ENCODE measurements at places on chromosomes 7 and 10.

GRCh38 chr7:124155432-124156022, 122.7 kb upstream of the TMEM229A start:
- DNase-seq = peak; percentile 11

- no peak for DNase-seq
These were observed 473.7 kb downstream of the ATRNL1 start for GRCh38 chr10:115566867-115567266.

GRCh38 chr7:110541962-110542361, 549.0 kb upstream of the LRRN3 start:
- peak; percentile 89 for DNase-seq

- DNase-seq = peak; percentile 10
These were observed 52.2 kb downstream of the IGF2BP3 start for GRCh38 chr7:23418046-23418445.

DNA sequence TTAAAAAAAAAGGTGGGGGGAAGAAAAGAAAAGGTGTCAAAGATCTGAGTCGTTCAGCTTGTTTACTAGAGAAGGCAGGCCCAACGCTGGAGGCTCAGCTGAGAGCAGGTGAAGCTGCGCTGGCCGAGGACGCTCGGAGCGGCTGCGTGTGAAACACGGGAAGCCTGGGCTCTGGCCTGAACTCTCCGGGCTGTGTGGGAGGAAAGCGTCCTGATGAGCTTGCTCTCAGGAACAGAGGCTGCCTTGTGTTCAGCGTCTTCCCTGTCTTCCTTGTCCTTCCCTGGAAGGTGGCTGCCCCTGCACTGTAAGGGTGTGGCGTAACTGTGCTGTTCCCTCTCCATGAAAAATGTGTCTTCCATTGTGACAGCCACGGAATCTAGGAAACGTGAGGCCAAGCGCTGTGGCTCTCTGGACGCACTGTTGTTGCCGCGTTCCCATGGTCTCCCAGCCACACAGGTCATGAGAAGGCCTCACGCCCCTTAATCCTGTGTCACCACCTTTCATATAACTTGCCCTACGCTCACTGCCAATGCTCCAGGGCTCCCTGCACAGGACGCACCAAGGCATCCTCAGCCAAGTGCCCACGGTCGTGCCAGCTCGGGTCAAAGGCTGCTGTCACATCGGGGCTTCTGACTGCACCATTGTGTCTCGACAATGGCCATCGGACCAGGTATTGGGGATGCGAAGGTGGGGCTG, 15.8 kb downstream of the IL15RA start:
- DNase-seq = no peak

- no peak for DNase-seq
These were observed 42.7 kb upstream of the PLEKHA1 start for GRCh38 chr10:122331615-122332446.

DNA sequence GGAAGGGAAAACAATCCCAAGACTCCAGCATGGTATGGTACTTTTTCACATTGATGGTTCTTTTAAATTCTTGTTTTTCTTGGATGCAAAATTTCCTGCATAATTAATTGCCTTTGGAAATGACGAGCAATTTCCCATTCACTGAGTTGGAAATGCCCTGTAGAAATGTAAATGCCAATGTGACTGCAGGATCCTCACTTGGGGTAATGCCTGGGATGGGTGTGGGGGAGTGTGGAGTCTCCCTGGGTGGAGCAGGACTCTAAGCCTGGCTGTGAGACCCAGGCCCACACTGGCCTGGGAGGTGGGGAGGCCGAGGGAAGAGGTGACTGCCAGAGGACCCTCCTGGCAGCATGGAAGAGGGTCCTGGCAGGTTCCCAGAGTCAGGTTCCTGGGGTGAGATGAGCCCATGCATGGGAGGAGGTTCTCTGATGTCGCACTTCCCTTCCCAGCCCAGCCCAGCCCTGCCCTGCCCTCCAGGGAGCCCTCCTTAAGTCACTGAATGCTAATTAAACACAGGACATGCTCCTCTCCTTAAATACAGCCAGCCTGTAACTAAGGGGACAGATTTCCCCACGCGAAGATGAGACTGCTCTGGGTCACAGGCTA, 157.9 kb downstream of the GFRA1 start:
- no peak for DNase-seq

DNA sequence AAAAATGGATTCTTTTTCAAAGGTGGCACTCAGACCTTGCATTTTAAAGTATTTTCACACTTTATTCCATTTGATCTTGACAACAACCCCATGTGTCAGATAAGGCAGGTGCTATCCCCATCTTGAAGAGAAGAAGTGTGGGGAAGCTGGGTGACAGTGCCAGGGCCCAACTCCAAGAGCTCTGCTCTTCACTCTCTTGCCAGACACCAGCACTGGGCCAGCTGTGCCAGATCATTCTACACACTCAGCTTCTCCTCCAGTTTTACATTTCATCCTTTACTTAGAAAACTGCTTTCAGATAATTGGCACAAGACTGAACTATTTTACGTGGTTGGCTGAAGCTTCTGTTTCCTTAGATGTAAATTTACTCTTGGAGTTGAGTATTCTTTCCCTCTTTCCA, 64.4 kb downstream of the ENO4 start:
- DNase-seq = no peak

- no peak for DNase-seq
These were observed 80.9 kb downstream of the WDFY4 start for GRCh38 chr10:48765527-48765926.

DNA sequence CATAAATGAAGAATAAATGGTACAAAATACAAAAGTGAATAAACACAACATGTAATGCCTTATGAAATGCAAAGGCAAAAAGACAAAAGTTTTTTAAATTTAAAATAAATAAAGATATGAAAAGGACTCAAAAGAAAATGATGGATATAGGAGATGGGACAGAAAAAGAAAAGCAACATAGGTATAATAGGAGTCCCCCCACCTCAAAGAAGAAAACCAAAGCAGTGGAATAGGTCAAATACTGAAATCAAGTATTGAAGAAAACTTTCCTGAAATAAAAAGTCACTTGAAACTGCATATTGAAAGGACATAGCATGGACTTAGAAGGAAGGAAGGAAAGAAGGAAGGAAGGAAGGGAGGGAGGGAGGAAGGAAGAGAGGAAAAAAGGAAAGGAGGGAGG, 110.0 kb upstream of the FAM204A start:
- no peak for DNase-seq

DNA sequence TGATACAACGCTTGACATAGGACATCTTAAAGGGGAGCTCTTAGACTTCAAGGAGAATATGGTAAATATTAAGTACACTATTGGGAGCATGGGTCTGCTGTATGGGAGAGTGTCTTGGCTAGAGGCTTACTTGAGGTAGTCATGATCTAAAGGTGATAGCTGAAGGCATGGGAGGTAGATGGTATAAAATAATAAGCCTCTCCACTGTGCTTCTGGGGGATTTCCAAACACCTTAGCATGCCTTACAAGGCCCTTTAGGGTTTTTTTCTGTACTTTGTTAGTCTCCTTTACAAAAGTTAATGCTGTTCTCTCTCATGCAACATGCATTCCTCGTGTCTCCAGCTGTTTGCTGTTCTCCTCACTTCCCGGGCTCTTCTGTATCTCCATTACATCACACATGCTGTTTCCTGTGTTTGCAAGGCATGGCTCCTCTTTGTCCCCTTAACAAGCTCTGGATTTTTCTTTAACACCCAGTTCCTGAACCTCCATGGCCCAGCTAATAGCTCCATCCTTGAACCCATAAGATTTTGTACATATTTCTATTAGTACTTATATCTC, 449.7 kb downstream of the AUTS2 start:
- DNase-seq = no peak

- DNase-seq = peak; percentile 57
These were observed 121.2 kb upstream of the PITRM1 start for GRCh38 chr10:3293581-3294431.
